NCI-H510A (cell line): ENCODE measurements at places on chromosomes 5 and 9.

DNA sequence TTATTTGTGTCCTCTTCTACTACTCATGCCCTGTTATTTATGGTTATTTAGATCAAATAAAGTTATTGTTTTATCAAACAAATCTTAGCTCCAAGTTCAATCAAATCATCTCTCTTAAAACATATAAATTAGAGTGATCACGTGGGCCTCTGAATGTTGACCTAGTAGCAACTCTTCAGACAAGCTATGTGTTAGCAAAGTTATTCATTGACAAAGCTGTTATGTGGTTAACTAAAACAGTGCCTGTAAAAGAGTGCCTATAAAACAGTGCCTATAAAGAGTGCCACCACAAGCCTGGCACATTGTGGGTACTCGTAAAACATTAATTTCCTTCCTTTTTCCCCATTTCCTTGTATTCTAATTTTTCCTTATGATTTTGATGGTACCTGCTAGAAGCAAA is 421.9 kb downstream of the HCN1 start:
- DNase-seq, result no peak

DNA sequence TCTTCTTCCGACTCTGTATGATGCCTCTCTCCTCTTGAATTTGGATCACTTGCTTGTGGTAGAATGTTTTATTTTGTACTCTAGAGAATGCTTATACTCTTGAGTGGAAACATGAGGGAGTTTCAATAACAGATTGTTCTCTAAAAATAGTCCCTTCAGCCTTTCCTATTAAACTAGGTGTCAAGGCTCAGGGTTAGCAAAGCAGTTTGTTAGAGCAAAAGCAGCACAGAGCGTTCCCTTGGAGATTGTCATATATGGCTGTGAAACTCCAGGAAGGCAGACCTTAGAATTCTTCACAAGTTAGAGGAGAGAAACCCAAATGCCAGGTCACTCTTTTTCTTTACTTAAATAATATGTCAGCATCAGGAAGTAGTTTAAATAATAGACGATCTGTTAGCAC is 33.0 kb downstream of the MAMDC2 start:
- DNase-seq, result no peak

GRCh38 chr5:15037247-15037908 is 165.8 kb upstream of the ANKH start:
- DNase-seq, result no peak

- DNase-seq, result no peak
These were observed 67.9 kb upstream of the PIK3R1 start for GRCh38 chr5:68147659-68148058.

- no peak for DNase-seq
These were observed 945 bp downstream of the BTF3 start for GRCh38 chr5:73499187-73499586.

- no peak for DNase-seq
These were observed 76.8 kb downstream of the SPEF2 start for GRCh38 chr5:35694481-35694880.

GRCh38 chr5:42825422-42826148 is 13.9 kb upstream of the SELENOP start:
- no peak for DNase-seq

DNA sequence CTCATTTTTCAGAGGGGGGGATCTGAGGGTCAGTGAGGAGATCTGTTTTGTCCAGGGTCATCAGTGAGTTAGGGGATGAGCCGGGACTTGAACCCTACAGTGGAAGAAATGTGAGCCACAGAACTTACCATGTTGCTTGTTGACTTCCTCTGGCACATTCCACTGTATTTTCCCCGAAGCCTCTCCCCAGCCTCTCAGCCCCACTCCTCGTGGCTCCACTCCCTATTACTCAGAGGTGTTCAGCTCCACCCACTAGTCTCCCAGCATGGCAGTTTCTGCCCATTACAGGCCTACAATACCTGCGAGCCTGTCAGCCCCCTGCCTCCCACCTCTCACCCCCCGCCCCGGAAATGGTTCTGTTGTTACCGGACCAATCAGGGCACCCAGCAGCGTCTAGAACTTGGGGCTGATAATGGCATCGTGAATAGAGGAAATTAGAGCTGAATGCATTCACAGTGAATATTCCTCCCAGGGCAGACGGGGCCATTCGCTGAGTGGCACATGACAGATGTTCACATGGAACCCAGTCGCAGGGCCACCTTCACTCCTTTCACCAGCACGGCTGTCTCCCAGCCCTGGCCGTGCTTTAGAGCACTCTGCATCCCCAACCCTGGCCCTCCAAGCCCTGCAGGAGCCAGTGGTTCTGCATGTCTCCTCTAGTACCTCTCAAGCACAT is 81.6 kb downstream of the KCNIP1 start:
- no peak for DNase-seq

- no peak for DNase-seq
These were observed 41.3 kb upstream of the PHYKPL start for GRCh38 chr5:178273665-178274541.

GRCh38 chr9:12815888-12816287 is 41.1 kb downstream of the LURAP1L start:
- DNase-seq, result no peak

GRCh38 chr5:72408603-72409002 is 88.4 kb downstream of the PTCD2 start:
- DNase-seq, result no peak

GRCh38 chr9:77305622-77306400 is 128.5 kb downstream of the VPS13A start:
- no peak for DNase-seq

DNA sequence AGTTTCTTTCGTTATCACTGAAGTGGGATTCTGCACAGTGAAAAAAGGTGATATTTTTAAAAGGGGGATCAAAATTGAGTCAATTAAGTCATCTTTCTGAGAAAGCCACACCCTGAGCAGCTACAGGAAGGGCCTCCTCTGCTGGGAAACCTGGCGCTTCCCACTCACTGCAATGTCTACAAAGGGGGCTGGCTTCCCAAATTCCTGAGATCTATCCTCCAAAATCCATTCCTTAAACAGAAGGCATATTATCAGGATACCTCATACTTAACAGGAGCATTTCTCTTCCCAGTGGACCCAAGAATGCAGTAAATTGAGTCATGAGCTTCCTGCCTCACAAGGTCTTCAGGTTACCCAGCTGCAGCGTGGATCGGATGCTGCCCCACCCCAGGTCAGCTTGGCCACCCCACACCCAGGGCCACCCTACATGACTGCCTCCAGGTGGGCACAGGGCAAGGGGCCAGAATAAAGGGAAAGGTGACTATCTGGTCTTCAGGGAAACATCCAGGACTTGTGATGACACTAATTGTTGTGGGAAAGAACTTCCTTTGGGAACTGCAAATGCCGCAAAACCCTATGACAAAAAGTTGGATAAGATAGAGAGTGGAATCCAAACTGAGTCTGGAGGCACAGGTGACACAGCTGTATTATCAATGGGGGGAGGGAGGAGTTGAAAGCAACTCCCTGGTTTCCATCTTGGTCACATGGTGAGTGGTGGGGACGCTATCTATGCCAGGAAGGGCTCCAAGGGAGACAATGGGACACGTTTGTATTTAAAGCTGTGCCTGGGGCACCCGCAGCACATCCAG is 42.3 kb downstream of the ROR2 start:
- no peak for DNase-seq

- no peak for DNase-seq
These were observed 24.2 kb downstream of the KCNIP1 start for GRCh38 chr5:170527991-170528390.

GRCh38 chr5:111404270-111404769 is 108.0 kb downstream of the STARD4 start:
- no peak for DNase-seq

- DNase-seq, result no peak
These were observed 85.8 kb upstream of the DMRT1 start for GRCh38 chr9:755454-756381.

GRCh38 chr5:29162297-29162696 is 2031.2 kb upstream of the CDH6 start:
- DNase-seq, result no peak

- no peak for DNase-seq
These were observed 322.1 kb upstream of the MSX2 start for GRCh38 chr5:174402222-174402812.

DNA sequence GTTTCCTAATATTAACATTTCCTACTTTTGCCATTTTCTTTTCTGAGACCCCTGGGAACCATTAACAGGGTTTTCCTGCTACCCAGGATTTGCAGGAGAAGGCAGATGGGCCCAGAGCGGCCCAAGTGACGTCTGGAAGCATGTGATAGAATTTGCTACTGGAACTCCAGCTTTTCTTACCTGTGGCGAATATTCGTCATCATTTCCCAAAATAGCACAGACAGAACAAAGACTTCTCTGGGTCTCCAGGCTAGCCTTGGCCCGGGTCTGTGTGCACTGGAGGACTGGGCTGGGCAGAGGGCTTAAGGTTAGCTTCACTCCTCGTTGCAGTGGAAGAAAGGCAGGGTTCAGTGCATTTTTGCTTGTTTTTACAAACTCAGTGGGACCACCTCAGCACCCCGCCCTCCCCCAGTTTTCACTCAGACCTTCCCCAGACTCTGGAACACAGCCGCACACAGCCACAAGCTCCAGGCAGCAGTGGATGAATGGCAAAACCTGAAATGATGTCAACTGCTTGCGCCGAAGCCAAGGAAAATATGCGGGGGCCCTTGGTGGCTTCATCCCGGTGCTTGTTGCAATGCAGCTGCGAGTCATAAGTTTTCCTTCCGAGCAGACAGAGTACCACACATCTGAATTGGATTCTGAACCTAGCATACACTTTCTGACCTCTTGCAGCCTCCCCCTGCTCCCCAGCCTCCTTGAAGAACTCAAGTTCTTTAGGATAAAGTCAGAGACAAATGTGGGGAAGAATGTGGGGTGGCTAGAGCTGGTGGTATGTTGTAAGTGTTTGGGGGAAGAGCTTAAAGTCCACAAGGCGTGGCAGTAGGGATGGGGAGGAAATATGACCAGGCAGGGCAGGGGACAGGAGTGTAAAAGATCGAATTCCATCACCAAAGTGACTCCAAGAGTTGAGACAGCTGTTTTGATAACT is 586.0 kb downstream of the CCDC171 start:
- DNase-seq, result no peak

GRCh38 chr5:82513738-82514137 is 235.6 kb upstream of the RPS23 start:
- no peak for DNase-seq

DNA sequence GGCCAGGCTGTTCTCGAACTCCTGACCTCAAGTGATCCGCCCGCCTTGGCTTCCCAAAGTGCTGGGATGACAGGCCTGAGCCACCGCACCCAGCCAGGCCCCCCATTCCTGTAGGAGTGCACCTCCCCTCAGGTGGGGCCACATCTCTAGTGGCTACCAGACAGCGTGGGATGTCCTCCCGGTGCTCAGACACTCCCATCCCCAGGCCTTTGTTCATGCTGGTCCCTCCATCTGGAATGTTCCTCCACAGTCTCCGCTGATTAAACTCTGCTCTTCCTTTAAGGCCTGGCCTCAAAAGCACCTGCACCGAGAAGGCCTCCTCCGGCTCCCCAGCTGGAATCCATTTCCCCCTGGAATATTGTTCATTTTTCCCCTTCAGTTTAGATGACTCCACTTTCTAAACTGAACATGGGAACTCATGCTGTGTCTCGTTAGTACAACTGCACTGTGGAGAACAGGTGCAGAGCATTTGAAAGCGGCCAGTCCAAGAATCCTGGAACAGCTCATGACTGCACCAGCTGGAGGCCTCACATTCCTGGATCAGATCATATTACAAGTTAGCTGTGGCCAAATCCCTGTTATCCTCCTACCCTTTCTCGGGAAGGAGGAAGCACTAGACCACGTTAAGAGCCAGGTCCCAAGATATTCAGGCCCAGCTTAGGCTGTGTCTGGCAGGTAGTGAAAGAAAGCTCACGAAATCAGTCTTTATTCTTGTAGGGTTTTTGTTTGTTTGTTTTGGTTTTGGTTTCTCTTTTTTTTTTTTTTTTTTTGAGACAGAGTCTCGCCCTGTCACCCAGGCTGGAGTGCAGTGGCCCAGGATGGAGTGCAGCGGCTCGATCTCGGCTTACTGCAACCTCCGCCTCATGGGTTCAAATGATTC is 10.8 kb upstream of the PRRC2B start:
- peak; percentile 84 for DNase-seq

DNA sequence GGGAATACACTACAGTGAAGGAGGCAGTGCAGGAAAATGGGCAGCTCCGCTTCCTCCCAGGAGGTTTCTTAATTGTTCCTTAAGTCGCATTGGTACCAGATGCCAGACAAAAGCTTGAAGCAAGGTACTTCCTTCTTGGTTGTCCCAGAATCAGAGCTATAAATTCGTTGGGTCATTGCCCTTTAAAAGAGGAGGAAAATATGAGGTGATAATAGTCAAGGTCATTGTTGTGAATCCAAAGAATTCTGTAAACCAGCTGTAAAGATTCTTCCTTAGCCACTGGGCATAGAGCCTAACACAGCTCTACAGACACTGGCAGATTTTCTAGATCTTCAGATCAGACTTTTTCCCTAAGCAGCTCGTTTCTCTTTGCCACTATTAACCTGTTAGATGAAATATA is 444.1 kb upstream of the TLE4 start:
- DNase-seq, result no peak
